ENCODE measurements at places on chromosomes 6 and 20. TPM values are rescaled to one million over a fixed set of nuclear protein-coding genes. Genes with fewer than 3 reads are reported as not detected.

GRCh38 chr6:18213439-18213838 lies 50.9 kb downstream of the DEK start:
- H3K4me3 ChIP-seq, result no peak overlapping the region
- no peaks in the 10 kb centered on the region for H3K36me3 ChIP-seq
- no peak overlapping the region for H3K27ac ChIP-seq
- DNase-seq, result peak; percentile 10
- H3K27me3 ChIP-seq, result no peaks in the 10 kb centered on the region

GRCh38 chr20:7935027-7935551 lies 5.2 kb downstream of the HAO1 start:
- no peaks in the 10 kb centered on the region for H3K27me3 ChIP-seq
- no peak overlapping the region for H3K4me3 ChIP-seq
- no peak overlapping the region for H3K27ac ChIP-seq
- H3K36me3 ChIP-seq, result no peaks in the 10 kb centered on the region
- H3K4me1 ChIP-seq, result no peaks in the 10 kb centered on the region

DNA sequence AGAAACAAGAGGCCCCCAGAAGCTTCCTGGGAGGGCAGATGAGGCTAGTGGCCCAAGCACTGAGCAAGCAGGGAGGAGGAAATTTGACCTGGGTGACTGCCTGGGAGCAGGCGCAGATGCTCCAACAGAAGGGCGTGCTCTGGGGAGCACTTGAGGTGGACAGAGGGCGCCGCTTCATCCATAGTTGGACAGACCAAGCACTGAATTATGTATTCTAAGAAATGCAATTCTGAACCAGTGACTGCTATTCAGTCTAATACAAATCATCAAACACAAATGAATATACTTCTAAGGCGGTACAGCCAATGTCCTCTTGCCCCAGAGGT lies 28.7 kb upstream of the IRF4 start:
- no peaks in the 10 kb centered on the region for H3K36me3 ChIP-seq
- no peaks in the 10 kb centered on the region for H3K27me3 ChIP-seq
- H3K4me1 ChIP-seq, result no peaks in the 10 kb centered on the region
- no peak overlapping the region for H3K27ac ChIP-seq

GRCh38 chr6:22222469-22222868 lies 74.4 kb downstream of the PRL start:
- no peaks in the 10 kb centered on the region for H3K36me3 ChIP-seq
- peak overlapping the region; percentile 20 for H3K4me3 ChIP-seq
- H3K4me1 ChIP-seq, result peaks cover 17% of the 10 kb centered on the region
- H3K27ac ChIP-seq, result no peak overlapping the region
- H3K27me3 ChIP-seq, result no peaks in the 10 kb centered on the region

DNA sequence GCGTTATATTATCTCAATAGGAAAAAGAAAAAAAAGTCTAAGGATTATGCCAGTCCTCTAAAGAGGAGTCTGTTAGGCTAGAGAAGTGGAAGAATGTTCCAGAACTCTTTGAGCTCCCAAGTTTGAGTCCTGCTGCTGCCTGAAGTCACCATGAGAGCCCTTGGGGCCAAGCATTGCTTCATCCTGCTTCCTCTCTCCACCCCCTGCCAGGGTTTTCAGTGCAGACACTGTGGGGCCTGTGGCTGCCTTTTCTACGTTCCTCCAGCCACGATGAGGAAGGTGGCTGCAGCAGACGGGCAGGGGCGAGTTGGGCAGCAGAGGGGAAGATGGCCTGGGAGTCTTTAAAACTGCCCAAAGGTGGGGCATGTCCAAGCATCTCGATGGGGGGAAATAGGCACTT lies 214.4 kb upstream of the KCNG1 start:
- H3K4me3 ChIP-seq, result no peak overlapping the region
- no peak overlapping the region for H3K27ac ChIP-seq
- no peak for DNase-seq
- H3K36me3 ChIP-seq, result no peaks in the 10 kb centered on the region
- no peaks in the 10 kb centered on the region for H3K4me1 ChIP-seq

DNA sequence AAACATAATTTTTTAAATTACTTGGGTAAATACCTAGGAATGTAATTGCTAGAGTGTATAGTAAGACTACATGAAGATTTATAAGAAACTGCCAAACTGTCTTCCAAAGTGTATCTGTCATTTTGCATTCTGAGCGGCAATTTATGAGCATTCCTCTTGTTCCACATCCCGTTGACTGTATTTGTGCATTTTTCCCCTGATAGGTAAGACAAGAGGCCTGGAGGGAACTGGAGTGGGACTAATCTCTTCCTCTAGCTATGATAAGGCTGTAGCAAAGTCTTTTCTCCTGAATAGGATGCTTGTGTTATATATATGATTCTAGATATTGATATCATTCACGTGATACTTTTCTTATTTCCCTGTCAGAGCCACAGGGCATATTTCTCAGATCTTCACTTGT lies 1557.5 kb downstream of the GRIK2 start:
- no peaks in the 10 kb centered on the region for H3K4me1 ChIP-seq
- H3K36me3 ChIP-seq, result no peaks in the 10 kb centered on the region
- H3K27me3 ChIP-seq, result no peaks in the 10 kb centered on the region
- no peak overlapping the region for H3K4me3 ChIP-seq
- H3K27ac ChIP-seq, result no peak overlapping the region
- no peak for DNase-seq

IL20RA gene
- 1.7 TPM for total RNA-seq
